Skeletal muscle cell (primary cell): ENCODE measurements at places on chromosomes 11 and 22.

GRCh38 chr11:116384876-116385275 lies 387.9 kb downstream of the BUD13 start:
- DNase-seq = no peak

GRCh38 chr22:32040324-32040904 lies 2.6 kb upstream of the SLC5A1 start:
- no peak for DNase-seq

GRCh38 chr22:42451499-42452145 lies 19.4 kb upstream of the NFAM1 start:
- DNase-seq = no peak

- no peak for DNase-seq
These were observed 1.5 kb downstream of the TNNT3 start for GRCh38 chr11:1920909-1921573.

- DNase-seq = no peak
These were observed 4.6 kb upstream of the CCDC188 start for GRCh38 chr22:20155330-20156041.

GRCh38 chr11:65293909-65294381 lies 20.7 kb upstream of the CDC42EP2 start:
- DNase-seq = no peak

- DNase-seq = no peak
These were observed 101.4 kb downstream of the ARL14EP start for GRCh38 chr11:30424321-30424720.

DNA sequence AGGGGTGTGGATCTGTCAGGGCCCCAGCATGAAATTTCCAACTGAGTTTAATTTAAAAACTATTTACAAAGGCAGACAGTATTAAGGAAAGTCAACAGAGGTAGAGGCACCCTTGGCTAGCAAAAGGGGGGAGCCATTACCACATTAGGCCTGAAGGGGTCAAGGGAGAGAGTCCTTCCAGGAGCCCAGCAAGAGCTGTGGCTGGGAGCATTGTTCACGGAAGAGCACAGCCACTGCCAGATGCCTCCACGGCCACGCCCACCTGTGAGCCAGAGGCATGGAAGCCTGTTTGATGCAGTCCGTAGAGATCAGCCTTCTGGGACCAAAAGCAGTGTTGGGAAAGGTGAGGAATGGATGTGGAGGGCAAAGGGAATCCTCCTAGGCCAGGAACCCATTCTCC lies 102.6 kb downstream of the GALNT18 start:
- DNase-seq = no peak

DNA sequence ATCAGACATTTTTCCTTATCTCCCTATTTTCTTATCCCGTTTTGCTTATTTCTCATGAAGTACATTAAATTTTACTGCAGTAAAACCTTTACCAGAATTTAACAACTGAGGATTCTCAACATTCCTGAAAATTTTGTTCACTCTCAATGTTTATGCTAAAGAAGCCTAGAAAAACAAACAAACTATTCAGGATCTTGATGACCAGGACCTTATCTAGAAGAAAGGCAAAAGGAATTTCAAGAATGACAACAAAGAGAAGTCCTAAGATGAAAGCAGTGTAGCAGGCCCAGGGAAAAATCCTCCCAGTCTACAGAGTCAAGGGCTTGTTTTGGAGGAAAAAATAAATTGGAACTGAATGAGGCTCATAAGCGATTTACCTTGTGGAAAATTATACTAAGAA lies 283.3 kb upstream of the ARHGAP42 start:
- no peak for DNase-seq

DNA sequence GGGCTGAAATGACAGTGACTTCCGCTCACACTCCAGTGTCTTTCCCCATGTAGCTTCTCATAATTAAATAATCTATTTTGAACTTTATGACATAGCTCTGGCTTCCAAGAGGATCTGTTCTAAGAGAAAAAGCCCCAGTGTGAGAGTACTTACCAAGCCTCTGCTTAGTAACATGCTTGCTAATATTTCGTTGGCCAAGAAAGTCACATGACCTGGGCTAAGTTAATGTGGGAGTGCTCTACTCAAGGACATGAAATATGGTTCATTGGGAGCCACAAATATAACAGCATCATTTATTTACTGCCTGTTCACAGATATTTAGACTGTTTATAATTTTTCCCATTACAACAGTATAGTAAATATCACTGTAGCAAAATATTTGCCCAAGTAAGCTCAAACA lies 42.5 kb downstream of the CCDC73 start:
- DNase-seq = no peak

- DNase-seq = no peak
These were observed 886.3 kb downstream of the NTM start for GRCh38 chr11:132256528-132257279.

- no peak for DNase-seq
These were observed 120.2 kb upstream of the TBCEL start for GRCh38 chr11:120903686-120904085.
